ENCODE measurements at places on chromosomes 4 and X.
A peak's percentile ranks its signal among the peaks of the same experiment; 100 is the strongest.

DNA sequence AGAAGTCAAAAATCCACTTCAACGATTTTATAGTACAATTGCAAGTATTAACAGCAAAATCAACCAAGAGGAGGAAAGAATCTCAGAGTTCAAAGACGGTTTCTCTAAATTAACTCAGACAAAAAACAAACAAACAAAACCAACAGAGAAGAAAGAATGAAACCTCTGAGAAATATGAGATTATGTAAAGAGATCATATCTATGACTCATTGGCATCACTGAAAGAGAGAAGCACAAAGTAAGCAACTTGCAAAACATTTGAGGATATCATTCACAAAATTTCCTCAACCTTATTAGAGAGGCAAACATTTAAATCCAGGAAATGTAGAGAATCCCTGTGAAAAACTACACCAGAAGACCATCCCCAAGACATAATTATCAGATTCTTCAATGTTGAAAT, 370.4 kb downstream of the INPP4B start:
- DNase-seq: no peak

DNA sequence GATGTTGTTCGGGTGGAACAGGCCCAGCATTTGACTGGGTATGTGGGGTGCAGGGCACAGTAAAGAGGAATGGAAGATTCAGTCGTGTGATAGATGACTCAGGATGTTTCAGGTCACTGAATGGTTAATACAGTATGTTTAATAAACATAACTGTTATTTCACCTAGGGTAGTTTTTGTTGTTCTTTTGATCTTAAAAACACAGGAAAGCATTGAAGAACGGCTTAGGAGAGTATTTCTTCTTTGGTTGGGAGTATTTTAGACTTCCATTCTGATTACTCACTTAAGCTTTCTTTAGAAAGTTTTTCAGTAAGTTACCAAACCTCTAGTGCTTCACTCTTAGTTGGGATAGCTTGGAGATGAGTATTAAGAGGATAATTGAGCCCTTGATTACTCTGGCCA, 62.3 kb downstream of the STAG2 start:
- peak; percentile 5 for DNase-seq

DNA sequence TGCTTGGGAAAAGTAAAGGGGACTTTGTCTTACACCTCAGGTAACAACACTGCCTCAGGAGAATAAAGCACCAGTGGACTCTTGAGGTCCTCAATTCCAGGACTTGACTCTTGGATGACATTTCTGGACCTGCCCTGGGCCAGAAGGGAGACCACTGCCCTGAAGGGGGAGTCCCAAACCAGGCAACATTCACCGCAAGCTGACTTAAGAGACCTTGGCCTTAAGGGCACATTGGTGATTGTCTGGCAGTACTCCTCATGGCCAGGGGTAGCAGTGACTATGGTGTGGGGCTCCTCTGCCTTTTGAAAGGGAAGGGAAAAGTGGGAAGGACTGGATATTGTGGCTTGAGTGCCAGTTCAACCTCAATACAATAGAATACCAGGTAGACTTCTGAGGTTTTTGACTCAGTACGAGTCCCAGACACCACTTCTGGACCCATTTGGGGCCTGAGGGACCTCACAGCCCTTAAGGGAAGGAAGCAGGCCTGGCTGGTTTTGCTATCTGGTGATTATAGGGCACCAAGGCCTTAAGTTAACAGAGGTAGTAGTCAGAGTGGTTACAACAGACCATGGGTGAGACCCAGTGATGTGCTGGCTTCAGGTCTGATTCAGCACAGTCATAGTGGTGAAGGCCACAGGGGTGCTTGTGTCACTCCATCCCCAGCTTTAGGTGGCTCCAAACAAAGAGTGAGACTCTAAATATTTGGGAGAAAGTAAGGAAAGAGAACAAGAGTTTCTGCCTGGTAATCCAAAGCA, 121.2 kb upstream of the TET2 start:
- no peak for DNase-seq

DNA sequence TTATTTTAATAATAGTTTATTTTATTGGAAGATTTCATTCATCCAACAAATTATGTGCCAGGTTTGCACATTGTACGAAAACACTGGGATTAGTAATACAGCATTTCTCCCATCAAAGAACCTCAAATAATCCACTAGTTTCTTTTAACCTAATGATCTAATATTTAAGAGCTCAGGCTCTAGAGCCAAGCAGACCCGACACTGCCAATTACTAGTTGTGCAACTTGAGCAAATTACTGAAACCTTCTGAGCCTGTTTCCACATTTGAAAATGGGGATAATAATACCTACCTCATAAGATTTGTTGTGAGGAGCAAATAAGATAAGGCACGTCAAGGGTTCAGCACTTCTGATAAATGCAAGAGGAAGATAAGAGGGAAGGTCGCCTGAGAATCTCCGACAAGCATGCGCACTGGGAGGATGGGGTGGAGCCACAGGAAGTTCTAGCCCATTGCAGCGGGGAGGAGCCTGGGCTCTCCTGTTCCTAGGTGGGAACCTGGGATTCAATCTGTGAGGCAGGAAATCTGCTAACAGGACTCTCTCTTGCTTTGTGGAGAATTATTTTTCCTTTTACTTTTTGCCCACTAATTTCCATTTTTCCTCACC, 141.5 kb upstream of the SMAD1 start:
- DNase-seq: no peak

- no peak for DNase-seq
These were observed 116.1 kb downstream of the SPCS3 start for GRCh38 chr4:176435901-176436292.

DNA sequence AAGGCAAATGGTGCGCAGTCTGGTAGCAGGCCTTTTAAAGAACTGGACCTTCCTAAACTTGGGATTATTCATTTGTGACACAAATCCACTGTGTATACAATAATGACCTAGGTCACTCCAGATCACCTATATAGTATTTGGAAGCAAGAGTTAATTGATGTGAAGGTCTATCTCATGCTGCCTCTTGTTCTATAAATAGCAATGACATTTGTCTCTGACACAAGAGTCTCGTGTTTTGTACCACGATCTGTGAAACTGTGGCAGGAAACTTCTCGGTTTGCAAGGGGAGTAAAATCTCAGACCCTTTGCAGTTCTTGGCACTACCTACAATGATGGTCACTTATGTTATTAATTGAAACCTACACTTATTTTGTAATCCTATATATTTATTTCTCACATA, 1408.4 kb downstream of the PCDH7 start:
- DNase-seq: no peak

- no peak for DNase-seq
These were observed 44.3 kb downstream of the IGFBP7 start for GRCh38 chr4:57065730-57066482.

GRCh38 chr4:118839221-118839927, 3.4 kb upstream of the SEC24D start:
- DNase-seq: no peak

DNA sequence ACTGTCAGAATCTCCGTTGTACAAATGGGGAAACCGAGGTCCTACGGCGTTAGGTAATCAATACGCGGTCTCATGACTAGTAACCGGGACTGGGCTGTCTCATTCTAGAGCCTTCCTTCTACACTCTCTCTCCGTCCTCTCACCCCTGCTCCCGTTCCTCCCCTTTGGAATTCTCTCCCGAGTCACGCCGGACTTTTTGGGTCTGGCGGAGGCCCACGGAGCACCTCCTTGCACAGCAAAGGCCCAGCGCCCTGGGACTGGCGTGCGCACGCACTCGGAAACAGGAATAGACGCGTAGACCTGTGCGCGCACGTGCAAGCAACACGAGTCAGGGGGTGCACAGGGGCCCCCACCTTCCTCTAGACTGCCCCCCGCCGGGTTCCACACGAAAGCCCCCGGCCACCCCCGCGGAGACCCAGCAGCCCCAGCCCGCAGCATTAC, 361 bp downstream of the QDPR start:
- peak; percentile 50 for DNase-seq

GRCh38 chrX:15680401-15680800, 15.8 kb upstream of the CLTRN start:
- DNase-seq: peak; percentile 91

DNA sequence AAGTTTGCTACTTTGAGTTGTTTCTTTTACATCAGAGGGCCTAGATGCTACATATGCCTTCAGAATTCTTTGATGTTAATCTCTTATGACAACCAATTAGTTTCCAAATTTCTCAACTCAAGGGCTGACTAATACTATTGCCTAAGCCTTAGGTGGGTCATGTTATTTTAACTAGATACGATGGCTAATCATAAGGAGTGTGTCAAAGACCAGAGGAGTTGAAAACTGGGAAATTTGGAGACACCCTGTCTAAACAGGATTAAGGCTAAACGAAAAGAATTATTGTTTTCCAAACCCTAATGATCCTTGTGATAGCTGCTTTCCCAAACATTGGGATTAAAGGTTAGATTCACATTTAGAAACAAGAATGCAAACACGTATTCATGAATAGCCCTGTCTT, 228.5 kb downstream of the PCDH7 start:
- DNase-seq: peak; percentile 2

DNA sequence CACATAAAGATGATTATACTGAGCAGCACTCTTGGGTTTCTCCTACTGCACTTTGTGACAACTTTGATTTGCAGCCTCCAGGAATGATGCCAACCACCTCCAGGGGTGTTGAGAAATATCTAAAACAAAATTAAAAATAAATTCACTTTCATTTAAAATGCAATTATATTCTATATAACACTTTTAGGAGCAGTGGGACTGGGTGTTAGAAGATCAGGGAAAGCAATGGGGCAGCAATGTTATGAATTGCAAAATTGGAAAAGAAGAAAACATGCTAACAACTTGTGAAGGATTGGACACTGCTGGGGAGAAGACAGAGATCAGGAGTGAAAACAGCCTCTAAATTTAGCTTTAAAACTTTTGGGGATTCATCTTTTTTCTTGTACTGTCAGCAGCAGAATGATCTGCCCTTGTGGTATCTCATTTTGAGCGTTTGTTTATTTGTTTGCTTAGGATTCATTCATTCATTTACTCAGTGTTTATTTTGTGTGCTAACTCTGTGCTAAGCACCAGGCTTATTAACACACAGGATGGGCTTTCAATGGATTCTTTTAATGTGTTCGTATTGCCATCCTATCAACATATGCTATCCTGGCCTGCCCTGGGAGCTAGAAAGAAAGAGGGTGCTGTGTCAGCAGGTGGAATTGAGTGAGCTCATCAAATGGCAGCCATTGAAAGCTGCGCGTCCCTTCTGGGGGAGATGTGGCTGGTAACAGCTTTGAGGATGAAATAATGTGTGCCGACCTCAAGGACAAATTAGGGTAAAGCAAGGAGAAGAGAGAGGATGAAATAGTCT, 96.5 kb downstream of the FRMPD4 start:
- DNase-seq: no peak

- no peak for DNase-seq
These were observed 17.2 kb upstream of the SH3TC1 start for GRCh38 chr4:8181844-8182243.

- DNase-seq: no peak
These were observed 973.7 kb upstream of the AGA start for GRCh38 chr4:178415925-178416324.

GRCh38 chrX:148049441-148049840, 68.3 kb downstream of the FMR1NB start:
- DNase-seq: peak; percentile 46

GRCh38 chr4:82613121-82613520, 51.3 kb upstream of the TMEM150C start:
- DNase-seq: no peak

- peak; percentile 25 for DNase-seq
These were observed 3.2 kb upstream of the GRSF1 start for GRCh38 chr4:70842761-70843435.

DNA sequence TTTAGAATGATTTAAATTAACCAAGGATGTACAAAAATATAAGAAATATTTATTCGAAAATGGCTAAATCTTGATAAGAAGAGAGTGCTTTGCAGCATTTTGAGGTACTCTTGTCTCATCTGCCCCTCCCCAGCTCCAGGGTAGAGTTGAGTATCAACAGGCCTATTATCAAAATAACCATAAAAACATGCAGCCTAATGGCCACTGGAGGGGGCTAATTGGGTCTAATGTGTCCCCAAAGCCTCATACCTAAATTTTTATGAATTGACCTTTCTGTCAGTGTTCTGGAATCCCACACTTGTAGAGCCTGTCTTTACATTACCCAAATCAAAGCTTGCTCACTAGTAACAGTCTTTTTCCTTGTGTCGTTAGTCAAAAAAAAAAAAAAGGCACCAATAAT, 544.9 kb upstream of the CPXCR1 start:
- DNase-seq: no peak

DNA sequence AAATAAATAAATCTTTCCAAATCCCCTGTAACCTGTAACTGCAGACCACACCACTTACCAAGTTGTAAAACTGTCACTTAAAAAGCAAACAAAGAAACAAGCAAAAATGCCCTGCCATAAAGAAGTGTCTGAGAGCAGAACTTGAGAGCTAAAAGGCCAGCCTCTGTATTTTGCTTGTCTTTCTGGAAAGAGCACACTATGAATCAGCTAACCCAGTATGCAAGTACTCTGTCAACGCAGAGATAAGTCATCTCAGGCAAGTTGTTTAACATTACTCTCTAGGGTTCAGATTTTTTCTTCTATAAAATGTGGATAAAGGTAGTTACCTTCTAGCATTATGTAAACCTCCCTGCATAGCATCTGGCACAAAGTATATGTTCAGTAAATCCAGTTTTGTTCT, 134.8 kb downstream of the HS3ST1 start:
- no peak for DNase-seq

GRCh38 chr4:52824270-52824602, 37.9 kb upstream of the RASL11B start:
- no peak for DNase-seq

DNA sequence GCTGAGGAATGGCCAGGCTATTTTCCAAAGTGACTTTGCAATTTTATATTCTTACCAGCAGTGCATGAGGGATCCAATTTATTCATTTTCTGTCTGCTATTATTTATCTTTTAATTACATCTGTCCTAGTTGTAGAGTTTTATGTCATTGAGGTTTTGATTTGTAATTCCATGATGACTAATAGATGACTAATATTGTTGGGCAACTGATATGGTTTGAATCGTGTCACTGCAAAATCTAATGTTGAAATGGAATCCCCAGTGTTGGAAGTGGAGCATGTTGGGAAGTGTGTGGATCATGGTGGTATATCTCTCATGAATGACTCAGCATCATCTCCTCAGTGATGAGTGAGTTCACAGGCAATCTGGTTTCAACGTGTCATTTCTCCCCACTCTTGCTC, 201.5 kb downstream of the TBX22 start:
- peak; percentile 86 for DNase-seq

GRCh38 chr4:169024762-169025161, 14.7 kb upstream of the CBR4 start:
- peak; percentile 50 for DNase-seq

GRCh38 chr4:93243262-93243661, 585.3 kb upstream of the ATOH1 start:
- DNase-seq: no peak

DNA sequence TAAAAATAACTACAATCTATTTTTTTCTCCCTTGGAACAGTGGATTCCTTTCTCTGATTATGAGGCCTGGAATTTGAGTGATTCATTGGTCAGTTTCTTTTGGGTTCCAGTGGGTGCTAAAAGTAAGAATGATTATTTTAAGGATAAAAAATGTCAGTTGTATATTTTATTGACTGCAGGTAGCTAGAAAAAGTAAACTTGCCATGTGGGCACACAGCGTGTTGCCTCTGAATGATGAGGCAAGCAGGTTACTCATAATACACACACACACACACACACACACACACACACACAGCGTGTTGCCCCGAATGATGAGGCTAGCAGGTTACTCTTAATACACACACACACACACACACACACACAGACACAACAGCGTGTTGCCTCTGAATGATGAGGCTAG, 13.8 kb downstream of the GALNT7 start:
- peak; percentile 94 for DNase-seq

All from kidney tubule cell (primary cell).